ENCODE measurements at places on chromosomes 2 and 18.

DNA sequence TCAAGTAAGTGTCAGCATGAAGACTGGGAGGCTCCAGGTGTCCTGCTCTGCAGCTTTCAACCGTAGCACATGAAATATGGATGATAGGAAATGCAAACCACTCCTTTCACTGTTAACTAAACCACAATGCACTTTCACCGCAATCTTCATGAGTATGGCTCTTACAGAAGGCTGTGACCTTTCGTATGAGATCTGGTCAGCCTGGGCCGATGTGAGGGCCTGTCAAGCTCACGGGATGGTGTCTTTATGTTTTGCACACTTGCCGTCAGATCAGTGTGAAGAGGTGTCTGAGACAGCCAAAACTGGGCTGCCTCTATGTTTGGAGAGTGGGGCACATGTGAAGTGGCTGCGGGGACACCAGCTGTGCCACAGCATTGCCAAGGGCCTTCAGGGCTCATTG lies 62.8 kb upstream of the AFF3 start:
- DNase-seq: no peak

- no peak for DNase-seq
Observed at GRCh38 chr18:73461038-73461779, 593.4 kb upstream of the NETO1 start.

DNA sequence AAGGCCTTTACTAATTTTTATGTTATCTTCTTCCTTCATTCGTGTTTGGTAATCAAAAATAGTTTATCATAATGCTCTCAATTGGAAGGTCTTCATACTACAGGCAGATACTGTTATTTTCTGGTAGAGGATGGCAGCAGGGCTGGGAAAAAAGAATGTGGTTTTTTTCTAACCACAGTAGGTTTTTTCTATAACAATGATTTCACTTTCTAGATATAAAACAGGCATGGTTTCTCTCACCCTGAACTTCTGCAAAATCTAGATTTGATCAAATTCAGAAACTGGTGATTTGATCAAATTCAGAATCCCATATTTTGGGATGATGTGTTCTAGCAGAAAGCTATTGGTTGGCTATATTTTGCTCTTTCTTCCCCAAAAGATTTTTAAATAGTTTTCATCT lies 27.6 kb downstream of the BCL11A start:
- no peak for DNase-seq

DNA sequence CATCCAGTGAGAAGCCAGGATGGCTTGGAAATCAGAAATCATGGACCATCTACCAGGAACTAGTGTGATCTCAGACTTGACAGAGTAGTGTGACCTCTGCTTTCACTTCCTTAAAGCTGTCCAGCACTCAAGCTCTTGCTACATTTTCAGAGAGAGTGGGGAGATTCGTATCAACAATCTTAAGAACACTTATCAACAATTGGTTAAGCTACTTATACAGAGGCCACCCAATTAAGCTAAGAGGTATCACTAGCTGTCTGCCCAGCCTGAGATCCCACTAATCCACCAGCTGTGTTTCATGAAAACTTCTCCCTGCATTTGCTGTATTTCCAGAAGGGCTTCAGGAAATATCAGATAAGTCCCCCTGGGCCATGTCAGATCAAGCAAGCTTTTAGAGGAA lies 4.2 kb downstream of the RPRM start:
- DNase-seq: no peak

DNA sequence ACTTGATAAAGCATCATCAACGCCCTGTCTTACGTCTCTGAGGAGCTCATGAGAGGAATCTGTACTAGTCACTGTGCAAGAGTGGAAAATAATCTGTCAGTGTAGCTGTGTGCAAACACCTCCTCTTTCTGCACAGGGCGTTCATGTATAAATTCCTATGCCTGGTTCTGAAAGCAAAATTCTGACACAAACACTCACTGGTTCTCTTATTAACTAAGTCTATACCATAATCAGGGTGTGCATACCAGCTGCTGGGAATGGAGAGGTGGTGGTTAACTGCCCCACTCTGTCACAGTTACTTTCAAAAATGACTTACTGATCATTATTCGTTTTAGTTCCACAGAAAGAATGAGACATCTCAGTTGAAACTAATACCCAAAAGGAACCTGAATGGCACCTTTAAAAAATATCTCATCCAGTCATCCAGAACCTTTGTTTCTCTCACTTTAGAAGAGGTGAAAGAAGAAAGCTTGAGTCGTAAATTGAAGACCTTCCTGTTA lies 35.7 kb downstream of the STK39 start:
- DNase-seq: no peak

GRCh38 chr18:79413901-79414300 lies 18.2 kb downstream of the NFATC1 start:
- no peak for DNase-seq
